SJCRH30 (cell line): ENCODE measurements at places on chromosomes 2 and 18. TPM values are rescaled to one million over a fixed set of nuclear protein-coding genes. Genes with fewer than 3 reads are reported as not detected.
A peak's percentile ranks its signal among the peaks of the same experiment; 100 is the strongest.

The HOXD4 gene
- total RNA-seq = not detected in 2 replicates

The PARD3B gene
- total RNA-seq = 3.8 and 5.1 TPM in 2 replicates

The UGT1A3 gene
- not detected in 2 replicates for total RNA-seq

- no peaks in the 10 kb centered on the region for H3K36me3 ChIP-seq
- peak overlapping the region; percentile 74 for H3K4me3 ChIP-seq
- H3K27me3 ChIP-seq = no peaks in the 10 kb centered on the region
Measured at GRCh38 chr2:172094294-172095145, 8.2 kb downstream of the DLX2 start.

DNA sequence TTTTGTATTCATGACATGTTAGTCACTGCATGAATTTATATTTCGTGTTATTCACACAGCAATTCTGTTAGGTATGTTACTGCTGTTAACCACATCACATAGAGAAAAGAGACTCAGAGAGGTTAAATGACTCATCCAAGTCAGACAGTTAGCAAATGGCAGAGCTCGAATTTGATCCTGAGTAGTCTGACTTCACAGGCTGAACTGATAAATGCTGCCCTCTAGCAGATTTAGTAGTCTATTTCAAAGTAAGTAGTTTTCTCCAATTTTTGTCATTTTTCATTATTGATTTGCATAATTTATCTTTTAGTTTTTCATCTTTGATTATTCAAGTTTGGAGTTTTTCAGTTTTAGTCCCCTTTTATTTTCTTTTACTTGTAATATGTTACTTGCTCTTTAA, 58.3 kb downstream of the WDR7 start:
- H3K4me3 ChIP-seq = no peak overlapping the region
- peak; percentile 57 for DNase-seq
- H3K36me3 ChIP-seq = no peaks in the 10 kb centered on the region
- no peaks in the 10 kb centered on the region for H3K27me3 ChIP-seq
- H3K4me1 ChIP-seq = no peaks in the 10 kb centered on the region
- H3K27ac ChIP-seq = no peak overlapping the region

GRCh38 chr2:109542384-109542783, 71.4 kb downstream of the SEPTIN10 start:
- H3K36me3 ChIP-seq = peaks cover 10% of the 10 kb centered on the region; the same call in 1 of the 2 replicates
- no peak overlapping the region for H3K27ac ChIP-seq
- no peaks in the 10 kb centered on the region for H3K4me1 ChIP-seq
- no peak overlapping the region for H3K4me3 ChIP-seq

DNA sequence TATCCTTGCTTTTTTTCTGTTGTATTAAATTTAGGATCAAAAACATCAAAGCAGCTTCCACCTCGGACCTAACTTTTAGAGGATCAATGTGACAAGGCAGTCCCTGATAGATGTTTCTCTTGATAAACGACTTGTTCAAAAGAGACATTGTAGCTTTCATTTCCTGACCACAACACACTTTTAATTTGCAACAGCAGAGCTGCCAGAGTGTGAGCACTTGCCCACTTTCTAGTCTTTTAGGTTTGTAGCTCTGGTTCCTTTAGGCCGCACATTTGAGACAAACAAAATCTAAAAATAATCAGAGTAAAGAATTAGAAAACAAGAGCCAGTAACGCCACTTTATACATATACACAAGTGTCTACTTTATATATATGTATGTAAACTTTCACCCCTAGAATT, 3.1 kb downstream of the FIGN start:
- H3K4me1 ChIP-seq = peaks cover 18% of the 10 kb centered on the region
- H3K36me3 ChIP-seq = no peaks in the 10 kb centered on the region
- H3K4me3 ChIP-seq = peak overlapping the region; percentile 86

- H3K4me1 ChIP-seq = no peaks in the 10 kb centered on the region
- no peak overlapping the region for H3K27ac ChIP-seq
- no peaks in the 10 kb centered on the region for H3K36me3 ChIP-seq
- no peaks in the 10 kb centered on the region for H3K27me3 ChIP-seq
- H3K4me3 ChIP-seq = no peak overlapping the region
Measured at GRCh38 chr2:181430406-181431118, 26.6 kb upstream of the ITGA4 start.

GRCh38 chr18:37244618-37245017, 321.0 kb downstream of the CELF4 start:
- no peak overlapping the region for H3K4me3 ChIP-seq
- no peaks in the 10 kb centered on the region for H3K4me1 ChIP-seq
- DNase-seq = no peak
- H3K27me3 ChIP-seq = no peaks in the 10 kb centered on the region

- H3K4me3 ChIP-seq = no peak overlapping the region
- no peaks in the 10 kb centered on the region for H3K27me3 ChIP-seq
- H3K4me1 ChIP-seq = peaks cover 14% of the 10 kb centered on the region
- no peak for DNase-seq
- H3K27ac ChIP-seq = no peak overlapping the region
- H3K36me3 ChIP-seq = no peaks in the 10 kb centered on the region
Measured at GRCh38 chr2:37683921-37684780, 12.7 kb upstream of the CDC42EP3 start.

GRCh38 chr18:45619062-45619825, 4.0 kb downstream of the SLC14A2 start:
- no peaks in the 10 kb centered on the region for H3K36me3 ChIP-seq
- no peak overlapping the region for H3K4me3 ChIP-seq
- H3K4me1 ChIP-seq = no peaks in the 10 kb centered on the region
- no peaks in the 10 kb centered on the region for H3K27me3 ChIP-seq
- DNase-seq = no peak
- no peak overlapping the region for H3K27ac ChIP-seq

DNA sequence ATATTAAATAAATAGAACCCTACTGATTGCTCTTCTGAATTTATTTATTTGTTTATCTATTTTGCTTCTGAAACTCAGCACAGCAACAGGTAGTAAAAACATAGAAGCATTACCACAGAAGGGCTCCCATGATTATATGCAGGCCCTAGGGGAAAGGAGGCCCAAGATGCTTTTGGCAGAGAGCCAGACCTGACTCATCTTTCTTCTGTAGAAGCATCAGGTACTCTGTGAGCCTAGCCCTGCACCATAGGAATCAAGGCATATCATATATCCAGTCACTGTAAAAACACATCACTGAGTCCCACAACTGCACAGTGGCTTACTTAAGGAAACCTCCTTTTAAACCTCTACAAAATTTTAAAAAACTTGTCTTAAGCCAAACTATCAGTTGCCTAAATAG, 1.8 kb downstream of the SCN9A start:
- H3K4me1 ChIP-seq = peaks cover 15% of the 10 kb centered on the region
- no peaks in the 10 kb centered on the region for H3K36me3 ChIP-seq
- no peak overlapping the region for H3K4me3 ChIP-seq
- no peaks in the 10 kb centered on the region for H3K27me3 ChIP-seq
- no peak overlapping the region for H3K27ac ChIP-seq

- H3K36me3 ChIP-seq = no peaks in the 10 kb centered on the region
- no peak for DNase-seq
- no peaks in the 10 kb centered on the region for H3K4me1 ChIP-seq
- H3K27me3 ChIP-seq = no peaks in the 10 kb centered on the region
- no peak overlapping the region for H3K27ac ChIP-seq
Measured at GRCh38 chr2:140473851-140474250, 1657.0 kb downstream of the LRP1B start.

- no peaks in the 10 kb centered on the region for H3K36me3 ChIP-seq
- no peak for DNase-seq
- H3K4me3 ChIP-seq = no peak overlapping the region
Measured at GRCh38 chr2:241535871-241536655, 22.5 kb upstream of the BOK start.

- H3K27ac ChIP-seq = no peak overlapping the region
- no peak overlapping the region for H3K4me3 ChIP-seq
- H3K4me1 ChIP-seq = no peaks in the 10 kb centered on the region
- no peaks in the 10 kb centered on the region for H3K27me3 ChIP-seq
- no peak for DNase-seq
Measured at GRCh38 chr2:226220511-226220910, 579.1 kb downstream of the IRS1 start.

- DNase-seq = no peak
- no peak overlapping the region for H3K27ac ChIP-seq
- H3K4me1 ChIP-seq = peaks cover 7% of the 10 kb centered on the region
Measured at GRCh38 chr2:234826681-234827080, 125.1 kb upstream of the SH3BP4 start.
